Natural killer cell (primary cell): ENCODE measurements at places on chromosomes 2 and 18. TPM values are rescaled to one million over a fixed set of nuclear protein-coding genes. Genes with fewer than 3 reads are reported as not detected.

GRCh38 chr2:207718521-207718920 is 7.1 kb downstream of the CCNYL1 start:
- DNase-seq = no peak
- H3K4me3 ChIP-seq = no peak overlapping the region
- H3K27ac ChIP-seq = no peak overlapping the region
- H3K27me3 ChIP-seq = no peaks in the 10 kb centered on the region
- H3K36me3 ChIP-seq = no peaks in the 10 kb centered on the region

DNA sequence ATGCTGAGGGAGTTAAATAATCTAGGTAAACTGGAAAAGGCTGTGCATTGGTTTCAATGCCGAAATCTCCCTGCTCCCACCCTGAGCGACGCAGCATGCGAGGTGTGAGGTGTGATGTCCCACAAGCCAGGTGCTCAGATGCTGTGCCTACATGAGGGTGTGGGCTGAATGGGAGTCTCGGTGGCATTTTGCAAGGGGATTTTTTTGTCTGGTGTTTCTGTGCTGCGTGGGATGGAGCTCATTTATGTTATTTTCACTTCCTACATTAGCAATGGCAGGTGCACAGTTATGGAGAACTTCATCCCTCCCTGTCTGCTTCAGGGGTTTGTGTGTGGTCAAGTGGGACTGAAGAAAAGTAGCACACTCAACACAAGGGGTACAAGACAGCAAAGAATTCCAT is 110.2 kb upstream of the CCDC68 start:
- DNase-seq = no peak
- no peaks in the 10 kb centered on the region for H3K27me3 ChIP-seq
- H3K36me3 ChIP-seq = no peaks in the 10 kb centered on the region
- H3K27ac ChIP-seq = no peak overlapping the region
- no peak overlapping the region for H3K4me3 ChIP-seq

- no peaks in the 10 kb centered on the region for H3K27me3 ChIP-seq
- no peaks in the 10 kb centered on the region for H3K36me3 ChIP-seq
- H3K27ac ChIP-seq = no peak overlapping the region
Measured at GRCh38 chr2:59589881-59590280, 963.6 kb downstream of the BCL11A start.

DNA sequence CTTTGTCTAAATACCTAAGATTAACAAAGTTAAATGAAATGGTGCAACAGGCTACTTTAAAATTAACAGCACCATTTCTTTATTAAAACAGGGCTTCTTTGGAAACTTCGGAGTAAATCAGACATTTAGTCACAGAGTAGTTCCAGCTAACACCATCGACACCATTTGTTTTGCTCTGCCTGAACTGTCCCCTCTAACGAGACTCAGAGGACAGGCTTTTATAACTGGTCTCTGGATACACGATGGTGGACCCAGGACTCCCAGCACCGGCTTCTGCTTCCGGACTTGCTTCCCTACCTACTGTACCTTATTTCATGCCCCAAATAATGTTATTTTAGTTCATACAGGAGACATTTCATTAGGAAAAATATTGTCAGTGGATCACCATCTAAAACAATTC is 252.1 kb downstream of the XIRP2 start:
- H3K27ac ChIP-seq = no peak overlapping the region
- no peaks in the 10 kb centered on the region for H3K27me3 ChIP-seq
- no peaks in the 10 kb centered on the region for H3K36me3 ChIP-seq

- DNase-seq = no peak
- no peaks in the 10 kb centered on the region for H3K36me3 ChIP-seq
- no peak overlapping the region for H3K4me3 ChIP-seq
- H3K27me3 ChIP-seq = no peaks in the 10 kb centered on the region
- H3K4me1 ChIP-seq = no peaks in the 10 kb centered on the region
- H3K27ac ChIP-seq = no peak overlapping the region
Measured at GRCh38 chr18:46134920-46135675, 30.9 kb downstream of the HAUS1 start.

DNA sequence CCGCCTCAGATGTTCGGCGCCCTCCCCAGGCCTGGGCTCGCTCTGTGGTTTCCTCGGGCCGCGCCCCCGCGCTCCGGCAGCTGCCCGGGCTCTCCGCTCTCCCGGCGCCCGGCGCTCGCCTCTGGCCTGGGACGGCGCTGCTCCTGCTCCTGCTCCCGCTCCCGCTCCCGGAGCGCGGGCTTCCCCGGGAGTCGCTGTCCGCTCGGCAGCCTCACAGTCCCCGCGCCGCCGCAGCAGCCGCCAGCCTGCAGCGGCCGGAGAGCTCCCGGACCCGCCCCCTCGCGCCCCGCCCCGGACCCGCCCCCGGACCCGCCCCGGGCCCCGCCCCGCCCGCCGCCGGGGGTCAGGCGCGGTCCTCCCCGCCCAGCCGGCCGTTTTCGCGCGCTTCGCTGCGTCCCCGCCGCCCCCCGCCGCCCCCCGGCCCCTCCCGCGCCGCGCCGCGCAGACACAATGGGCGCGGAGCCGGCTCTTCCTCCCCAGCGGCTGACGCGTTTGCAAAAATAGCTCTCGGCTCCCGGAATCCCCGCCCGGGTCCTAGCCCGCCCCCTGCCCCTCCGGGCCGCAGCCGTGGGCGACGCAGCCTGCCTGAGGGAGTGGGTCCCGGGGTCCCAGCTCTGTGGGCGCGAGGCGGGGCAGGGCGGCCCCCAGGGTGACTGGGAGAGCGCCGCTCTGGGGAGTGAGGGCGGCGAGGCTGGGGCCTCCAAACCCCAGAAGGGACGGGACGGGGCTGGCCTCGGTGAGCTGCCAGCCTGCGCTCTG is at the start of gene ARL4C:
TSS of gene ARL4C (minus strand) at position 247 of the 759 bp plus-strand sequence. CDS start 495 bp downstream, outside the sequence.
- H3K4me1 ChIP-seq = peaks cover 34% of the 10 kb centered on the region
- DNase-seq = peak; percentile 88
- peaks cover 33% of the 10 kb centered on the region for H3K36me3 ChIP-seq

DNA sequence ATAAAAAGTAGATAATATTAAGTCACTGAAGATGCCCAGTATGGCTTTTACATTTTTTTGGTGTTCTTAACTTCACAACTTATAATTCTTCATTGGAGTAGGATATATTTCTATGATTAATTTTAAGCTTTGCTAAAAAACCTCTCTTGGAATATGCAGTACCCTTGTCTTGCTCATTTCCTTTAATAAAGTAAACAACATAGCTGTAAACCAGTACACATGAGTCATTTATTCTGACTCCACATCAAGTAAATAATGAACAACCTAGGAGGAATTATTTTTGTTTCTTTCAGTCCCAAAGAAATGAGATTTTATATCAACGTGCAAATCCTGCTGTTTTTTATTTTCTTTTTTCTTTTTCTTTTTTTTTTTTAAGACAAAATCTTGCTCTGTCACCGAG is 869.1 kb downstream of the CNTNAP5 start:
- no peaks in the 10 kb centered on the region for H3K4me1 ChIP-seq
- H3K27me3 ChIP-seq = no peaks in the 10 kb centered on the region
- no peak for DNase-seq
- H3K4me3 ChIP-seq = no peak overlapping the region
- H3K36me3 ChIP-seq = no peaks in the 10 kb centered on the region
- H3K27ac ChIP-seq = no peak overlapping the region

- no peak overlapping the region for H3K27ac ChIP-seq
- DNase-seq = no peak
- no peaks in the 10 kb centered on the region for H3K27me3 ChIP-seq
- no peaks in the 10 kb centered on the region for H3K36me3 ChIP-seq
Measured at GRCh38 chr2:88329815-88330603, 122.5 kb downstream of the FOXI3 start.

DNA sequence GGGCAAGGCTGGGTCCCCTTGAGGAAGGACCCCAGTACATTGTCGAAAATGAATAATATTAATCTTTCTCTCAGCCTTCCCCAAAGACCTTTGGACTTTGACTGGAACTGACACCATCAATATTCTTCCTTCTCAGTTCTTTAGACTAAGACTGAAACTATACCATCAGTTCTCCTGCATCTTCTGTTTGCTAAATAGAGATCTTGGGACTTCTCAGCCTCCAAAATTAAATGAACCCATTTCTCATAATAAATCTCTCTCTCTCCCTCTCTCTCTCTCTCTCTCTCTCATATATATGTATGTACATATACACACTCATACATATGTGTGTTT is 39.7 kb upstream of the VRK2 start:
- H3K4me3 ChIP-seq = no peak overlapping the region
- no peaks in the 10 kb centered on the region for H3K36me3 ChIP-seq
- DNase-seq = no peak
- no peak overlapping the region for H3K27ac ChIP-seq

- no peak for DNase-seq
- no peaks in the 10 kb centered on the region for H3K4me1 ChIP-seq
- H3K27ac ChIP-seq = no peak overlapping the region
Measured at GRCh38 chr2:3326871-3327270, 50.7 kb downstream of the EIPR1 start.

DNA sequence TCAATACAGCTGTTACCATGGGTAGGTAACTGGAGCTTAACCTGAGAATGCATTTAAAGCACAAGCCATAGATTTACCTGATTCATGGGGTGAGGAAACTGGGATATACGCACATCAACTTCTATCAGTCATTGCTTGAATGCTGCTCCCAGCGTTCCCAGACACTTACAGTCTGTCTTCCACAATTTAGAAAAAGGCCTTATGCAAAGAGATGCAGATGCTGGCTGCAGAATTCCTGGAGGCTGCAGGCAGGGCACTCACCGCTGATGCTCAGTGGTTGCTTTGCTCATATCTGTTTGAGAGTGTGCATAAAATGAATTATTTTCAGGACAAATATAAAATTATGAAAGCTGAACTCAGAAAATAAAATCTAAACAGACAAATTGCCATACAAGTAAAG is 950.7 kb upstream of the PIK3C3 start:
- H3K4me1 ChIP-seq = no peaks in the 10 kb centered on the region
- no peaks in the 10 kb centered on the region for H3K27me3 ChIP-seq
- DNase-seq = no peak
- no peak overlapping the region for H3K27ac ChIP-seq

- no peak overlapping the region for H3K4me3 ChIP-seq
- no peaks in the 10 kb centered on the region for H3K36me3 ChIP-seq
- peak; percentile 36 for DNase-seq
- H3K27me3 ChIP-seq = no peaks in the 10 kb centered on the region
- H3K27ac ChIP-seq = no peak overlapping the region
Measured at GRCh38 chr2:236359426-236360045, 95.3 kb upstream of the ASB18 start.

DNA sequence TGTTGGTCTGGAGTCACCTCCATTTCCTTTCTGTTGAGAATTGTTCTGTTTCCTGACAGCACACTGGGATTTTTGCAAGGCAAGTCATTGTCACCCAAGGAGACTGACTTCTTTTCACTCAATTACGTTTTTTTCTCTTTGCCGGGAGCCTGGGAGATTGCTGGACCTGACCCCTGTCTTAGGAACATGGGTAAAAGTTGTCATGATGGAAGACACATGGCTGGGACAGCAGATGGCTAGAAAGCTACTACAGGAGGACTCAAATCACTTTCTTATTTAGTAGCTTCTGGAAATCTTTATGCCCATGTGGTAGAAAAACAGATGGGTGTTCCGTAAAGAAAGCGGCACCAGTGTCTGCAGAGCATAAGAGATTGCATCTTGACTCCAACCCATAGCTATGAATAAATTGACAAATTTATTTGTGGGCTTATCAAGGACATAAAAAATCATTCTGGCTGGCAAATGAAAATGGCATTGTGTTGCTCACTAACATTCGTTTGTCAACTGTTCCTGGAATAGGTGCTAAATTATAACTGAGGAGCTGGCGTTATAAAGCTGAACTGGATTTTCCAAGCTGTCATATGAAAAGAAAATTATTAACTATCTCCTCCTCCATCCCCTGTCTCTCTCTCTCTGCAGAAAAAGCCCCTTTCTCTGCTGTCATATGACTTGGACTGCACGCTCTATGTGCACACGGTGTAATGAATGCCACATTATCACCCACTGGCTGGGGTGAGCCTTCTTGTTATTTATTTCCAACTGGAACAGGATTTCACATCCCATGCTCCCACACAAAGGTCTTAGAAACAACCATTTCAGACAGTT is 159.8 kb downstream of the SH3RF3 start:
- no peaks in the 10 kb centered on the region for H3K4me1 ChIP-seq
- no peak for DNase-seq
- no peak overlapping the region for H3K27ac ChIP-seq
- H3K4me3 ChIP-seq = no peak overlapping the region
- H3K27me3 ChIP-seq = no peaks in the 10 kb centered on the region

DNA sequence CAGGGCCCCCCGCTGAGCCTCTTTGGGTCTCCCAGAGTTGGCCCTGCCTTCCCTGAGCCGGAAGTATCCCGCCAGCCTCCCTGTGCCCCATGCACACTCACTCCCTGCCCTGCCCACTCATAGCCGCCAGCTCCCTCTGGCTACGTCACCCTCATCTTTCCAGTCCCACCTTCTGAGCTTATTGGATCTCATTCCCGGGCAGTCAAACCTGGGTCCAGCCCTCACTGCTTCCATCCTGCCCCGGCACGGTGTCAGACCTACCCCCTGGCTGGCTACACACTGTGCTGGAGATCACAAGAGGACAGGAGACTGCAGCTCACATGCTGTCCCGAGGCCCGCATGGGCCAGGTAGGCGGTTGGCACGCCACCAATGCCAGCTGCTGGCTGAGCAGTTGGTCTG is 147.2 kb downstream of the ASB1 start:
- H3K4me1 ChIP-seq = no peaks in the 10 kb centered on the region
- H3K27me3 ChIP-seq = no peaks in the 10 kb centered on the region
- no peaks in the 10 kb centered on the region for H3K36me3 ChIP-seq
- H3K27ac ChIP-seq = no peak overlapping the region
- DNase-seq = no peak

DNA sequence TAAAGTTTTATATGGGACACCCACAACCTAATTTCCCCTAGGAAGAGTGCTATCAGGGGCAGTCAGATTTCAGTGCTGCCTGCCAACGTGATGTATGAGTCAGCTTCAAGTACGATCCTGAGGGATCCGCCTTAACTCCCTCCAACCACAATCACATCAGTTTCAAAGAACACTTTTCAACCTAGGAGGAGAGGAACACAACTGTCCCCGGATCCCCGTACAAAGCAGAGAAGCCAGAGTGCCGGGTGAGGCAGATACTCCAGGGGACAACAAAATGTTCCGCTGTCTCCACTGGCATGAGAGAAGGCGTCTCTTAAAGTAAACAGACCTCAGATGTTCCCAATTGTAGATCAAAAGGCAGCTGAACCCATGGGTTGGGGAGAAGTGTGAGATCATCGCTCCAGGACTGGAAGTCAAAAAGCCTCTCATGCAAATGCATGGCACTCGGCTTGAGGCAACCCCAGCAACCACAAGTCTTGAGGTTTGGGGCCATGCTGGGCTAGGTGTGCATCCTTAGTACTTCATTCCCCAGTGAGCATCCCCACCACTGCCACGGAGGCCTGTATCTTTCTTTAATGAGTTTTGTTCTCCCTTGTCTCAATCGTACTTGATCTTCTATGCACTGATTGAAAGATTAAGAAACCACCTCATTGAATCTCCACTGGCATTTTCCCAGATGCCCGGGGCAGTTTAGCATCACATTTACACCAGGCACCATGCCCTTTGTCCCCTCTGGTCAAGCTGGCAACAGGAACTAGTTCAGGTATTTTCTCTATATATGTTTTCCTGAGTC is 91.0 kb upstream of the CCBE1 start:
- no peak for DNase-seq
- H3K4me1 ChIP-seq = no peaks in the 10 kb centered on the region
- no peak overlapping the region for H3K4me3 ChIP-seq
- no peaks in the 10 kb centered on the region for H3K27me3 ChIP-seq

Gene GKN1
- not detected for total RNA-seq

Gene B4GALT6
- 18.6 TPM for total RNA-seq

Gene CYP27A1
- total RNA-seq = not detected

Gene TPO
- not detected for total RNA-seq

Gene PTGR3
- 29.4 TPM for total RNA-seq

Gene LMAN1
- total RNA-seq = 58.3 TPM

Gene COBLL1
- total RNA-seq = 2.2 TPM

Gene CD8B2
- 0.49 TPM for total RNA-seq

Gene LHCGR
- not detected for total RNA-seq

Gene MSTN
- not detected for total RNA-seq
